ENCODE measurements at places on chromosomes 2 and 18.

GRCh38 chr2:86185517-86186212 lies 9.6 kb downstream of the IMMT start:
- H3K27me3 ChIP-seq: no peaks in the 10 kb centered on the region
- peaks cover 11% of the 10 kb centered on the region for H3K36me3 ChIP-seq
- H3K4me3 ChIP-seq: no peak overlapping the region
- H3K27ac ChIP-seq: peak overlapping the region; percentile 71

- no peaks in the 10 kb centered on the region for H3K4me1 ChIP-seq
- no peak overlapping the region for H3K4me3 ChIP-seq
- no peaks in the 10 kb centered on the region for H3K27me3 ChIP-seq
- DNase-seq: no peak
- no peaks in the 10 kb centered on the region for H3K36me3 ChIP-seq
- H3K27ac ChIP-seq: no peak overlapping the region
Measured at GRCh38 chr2:8612734-8613179, 69.1 kb upstream of the ID2 start.

DNA sequence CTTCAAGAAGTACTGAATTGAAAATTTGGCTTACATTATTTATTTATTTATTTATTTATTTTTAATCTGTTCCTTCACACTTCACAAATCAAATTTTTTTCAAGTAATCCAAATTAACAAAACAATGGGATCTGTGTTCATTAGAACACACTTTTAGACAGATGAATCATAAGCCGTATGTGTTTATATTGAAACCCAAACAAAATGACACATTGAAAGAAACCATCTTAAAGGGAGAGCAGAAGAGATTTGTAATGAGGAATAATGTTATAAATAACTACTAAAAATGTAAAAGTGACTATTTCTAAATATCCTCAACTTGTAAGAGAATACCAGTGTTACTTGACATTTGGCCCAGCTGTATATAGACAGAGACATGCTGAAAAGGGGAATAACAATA lies 991.0 kb upstream of the CHAC2 start:
- no peaks in the 10 kb centered on the region for H3K4me1 ChIP-seq
- no peak overlapping the region for H3K4me3 ChIP-seq
- no peaks in the 10 kb centered on the region for H3K27me3 ChIP-seq
- DNase-seq: no peak
- no peaks in the 10 kb centered on the region for H3K36me3 ChIP-seq

DNA sequence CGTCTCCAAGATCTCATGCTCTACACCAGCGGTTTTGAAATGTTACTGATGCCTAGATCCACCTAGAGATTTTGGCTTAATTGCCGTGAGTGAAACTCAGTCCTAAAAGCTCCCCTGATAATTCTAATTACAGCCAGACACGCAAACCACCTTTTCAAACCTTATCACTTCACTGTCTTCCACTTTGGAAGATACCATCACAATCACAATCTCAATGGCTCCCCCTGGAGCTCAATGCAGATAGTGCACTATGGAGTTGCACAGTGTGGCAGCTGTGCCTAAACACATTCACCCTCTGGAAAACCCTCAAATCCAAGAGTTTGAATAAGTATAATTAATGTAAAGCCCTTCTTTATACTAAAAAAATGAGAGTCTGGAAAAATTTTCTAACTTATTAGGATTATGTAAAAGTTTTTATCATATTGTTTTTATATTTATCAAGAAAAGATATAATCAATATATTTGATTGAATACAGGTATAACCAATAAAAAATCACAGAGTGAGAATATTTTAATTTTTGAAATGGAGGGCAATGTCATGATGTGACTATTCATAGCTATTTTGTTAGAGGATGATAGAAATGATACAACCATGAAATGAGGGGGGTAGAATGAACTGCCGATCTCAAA lies 102.9 kb upstream of the SLC8A1 start:
- no peaks in the 10 kb centered on the region for H3K4me1 ChIP-seq
- H3K27me3 ChIP-seq: no peaks in the 10 kb centered on the region
- no peaks in the 10 kb centered on the region for H3K36me3 ChIP-seq
- peak; percentile 86 for DNase-seq
- H3K4me3 ChIP-seq: no peak overlapping the region

GRCh38 chr2:64173156-64174135 lies 29.2 kb upstream of the PELI1 start:
- H3K4me1 ChIP-seq: no peaks in the 10 kb centered on the region
- DNase-seq: no peak
- H3K4me3 ChIP-seq: no peak overlapping the region

DNA sequence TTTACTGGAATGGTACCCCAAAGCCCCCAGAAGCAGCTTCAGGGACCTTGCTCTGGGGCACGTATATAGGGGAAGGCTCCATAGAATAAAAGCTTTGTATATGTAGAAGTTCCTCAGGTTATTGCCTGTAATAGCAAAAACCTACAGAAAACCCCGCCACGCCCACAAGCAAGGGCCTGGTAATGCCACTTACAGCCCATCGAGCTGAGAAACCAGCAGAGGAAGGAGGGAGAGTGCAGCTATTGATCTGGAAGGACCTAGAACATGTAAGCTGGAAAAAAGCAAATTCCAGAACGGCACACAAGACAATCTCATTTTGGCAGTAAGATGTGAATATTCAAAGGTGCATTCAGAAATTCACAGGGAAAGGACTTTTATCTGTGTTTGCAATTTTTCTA lies 15.8 kb downstream of the HS1BP3 start:
- H3K4me3 ChIP-seq: no peak overlapping the region
- H3K27ac ChIP-seq: peak overlapping the region; percentile 91
- H3K36me3 ChIP-seq: peaks cover 15% of the 10 kb centered on the region
- H3K27me3 ChIP-seq: no peaks in the 10 kb centered on the region
- DNase-seq: no peak

- H3K4me3 ChIP-seq: no peak overlapping the region
- peaks cover 30% of the 10 kb centered on the region for H3K4me1 ChIP-seq
- H3K27me3 ChIP-seq: no peaks in the 10 kb centered on the region
- peak overlapping the region; percentile 48 for H3K27ac ChIP-seq
Measured at GRCh38 chr2:8515864-8516533, 165.9 kb upstream of the ID2 start.

DNA sequence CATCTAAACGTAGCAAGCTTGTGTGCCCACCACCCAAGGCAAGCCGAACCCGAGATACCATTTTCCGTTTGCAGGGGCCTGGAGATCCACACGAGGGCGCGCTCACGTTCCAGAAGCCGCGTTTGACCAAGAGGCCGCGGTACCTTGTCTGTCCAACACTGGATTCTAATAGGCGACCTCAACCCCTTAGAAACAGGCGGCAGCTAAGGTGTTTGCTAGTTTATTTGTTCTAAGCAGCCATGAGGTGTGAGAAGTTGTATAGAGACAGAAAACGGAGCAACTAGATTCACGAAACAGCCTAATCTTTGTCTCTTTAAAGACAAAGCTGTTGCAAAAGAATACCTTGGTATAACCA lies 4.2 kb downstream of the HOXD11 start:
- no peaks in the 10 kb centered on the region for H3K36me3 ChIP-seq
- no peaks in the 10 kb centered on the region for H3K4me1 ChIP-seq
- no peak for DNase-seq
- peaks cover 89% of the 10 kb centered on the region for H3K27me3 ChIP-seq
- H3K4me3 ChIP-seq: no peak overlapping the region

DNA sequence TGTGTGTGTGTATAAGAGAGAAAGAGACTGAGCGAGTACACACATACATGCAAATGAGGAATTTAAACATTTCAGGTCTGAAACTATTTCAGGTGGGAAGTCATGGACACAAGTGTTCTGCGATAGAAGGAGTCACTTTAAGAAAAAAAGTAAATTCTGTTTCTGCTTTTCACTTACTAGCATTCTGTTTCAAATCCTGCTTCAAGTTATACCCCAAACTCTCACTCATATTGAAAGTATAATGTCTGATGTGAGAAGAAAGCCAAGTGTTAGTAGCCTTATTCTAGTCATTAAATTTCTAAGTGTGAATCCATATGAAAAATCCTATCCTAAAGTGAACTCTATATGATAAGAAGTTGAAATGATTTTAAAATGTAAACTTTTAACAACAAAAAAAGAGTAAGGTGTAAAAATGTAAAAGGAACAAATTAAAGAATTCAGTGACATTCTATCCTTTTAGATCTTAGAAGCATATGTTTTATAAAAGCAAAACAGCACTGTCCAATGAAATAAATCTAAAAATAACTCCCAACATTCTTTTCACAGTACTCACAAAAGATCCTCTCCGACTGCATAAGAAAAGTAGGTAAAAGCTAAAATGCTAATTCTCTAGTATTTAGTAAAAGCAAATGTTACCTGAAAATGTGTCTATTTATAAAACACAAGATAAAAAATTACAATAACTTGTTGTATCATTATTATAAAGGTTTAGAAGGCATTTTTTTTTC lies 570.6 kb downstream of the ZEB2 start:
- H3K4me1 ChIP-seq: no peaks in the 10 kb centered on the region
- H3K4me3 ChIP-seq: no peak overlapping the region
- no peak overlapping the region for H3K27ac ChIP-seq
- H3K36me3 ChIP-seq: peaks cover 6% of the 10 kb centered on the region

DNA sequence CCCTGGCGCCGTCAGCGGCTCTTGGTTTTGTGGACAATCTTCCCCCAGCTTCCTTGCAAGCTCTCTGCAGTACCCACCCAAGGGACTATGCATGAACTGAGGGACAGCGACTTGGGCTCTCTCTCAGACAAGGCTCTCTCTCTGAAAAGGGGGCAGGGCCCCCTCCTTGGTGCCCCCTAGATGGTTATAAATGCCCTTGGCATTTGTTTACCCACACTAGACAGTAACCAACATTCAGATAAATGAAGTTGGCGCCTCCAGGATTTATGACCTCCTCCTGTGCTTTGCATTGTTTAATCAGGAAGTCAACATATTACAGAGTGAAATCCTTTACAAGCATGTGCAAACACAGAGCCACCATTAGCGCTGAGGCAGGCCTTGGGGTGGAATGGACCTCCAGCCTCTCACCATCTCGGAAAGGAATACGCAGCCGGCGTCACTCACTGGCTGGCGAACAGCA lies 547.4 kb upstream of the ID2 start:
- H3K27ac ChIP-seq: peak overlapping the region; percentile 48
- H3K36me3 ChIP-seq: no peaks in the 10 kb centered on the region
- peak; percentile 56 for DNase-seq
- no peaks in the 10 kb centered on the region for H3K4me1 ChIP-seq
- H3K4me3 ChIP-seq: no peak overlapping the region
- H3K27me3 ChIP-seq: no peaks in the 10 kb centered on the region

GRCh38 chr2:10375570-10376281 lies 72.4 kb downstream of the ODC1 start:
- no peak overlapping the region for H3K27ac ChIP-seq
- no peaks in the 10 kb centered on the region for H3K36me3 ChIP-seq
- H3K4me3 ChIP-seq: no peak overlapping the region
- H3K27me3 ChIP-seq: no peaks in the 10 kb centered on the region
- peaks cover 16% of the 10 kb centered on the region for H3K4me1 ChIP-seq

DNA sequence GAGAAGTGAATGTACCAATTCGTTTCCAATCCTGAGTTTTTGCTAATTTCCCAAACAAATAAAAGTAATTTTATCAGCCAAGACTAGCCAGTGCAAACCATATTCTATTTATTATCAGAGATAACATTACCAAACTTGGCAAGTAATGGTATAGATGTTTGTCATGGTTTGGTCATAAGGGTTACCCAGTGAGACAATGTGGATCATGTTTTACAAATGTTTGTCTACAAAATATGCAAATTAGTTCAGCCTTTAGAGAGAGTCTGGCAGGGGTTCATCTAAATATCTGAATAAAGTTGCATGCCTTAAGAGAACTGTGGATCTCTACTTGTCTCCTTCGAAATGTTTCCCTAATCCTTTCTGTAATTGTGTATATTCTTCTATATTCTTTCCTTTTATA lies 152.2 kb downstream of the KCNH7 start:
- H3K27me3 ChIP-seq: no peaks in the 10 kb centered on the region
- peak overlapping the region; percentile 12 for H3K27ac ChIP-seq
- H3K36me3 ChIP-seq: no peaks in the 10 kb centered on the region
- DNase-seq: no peak

DNA sequence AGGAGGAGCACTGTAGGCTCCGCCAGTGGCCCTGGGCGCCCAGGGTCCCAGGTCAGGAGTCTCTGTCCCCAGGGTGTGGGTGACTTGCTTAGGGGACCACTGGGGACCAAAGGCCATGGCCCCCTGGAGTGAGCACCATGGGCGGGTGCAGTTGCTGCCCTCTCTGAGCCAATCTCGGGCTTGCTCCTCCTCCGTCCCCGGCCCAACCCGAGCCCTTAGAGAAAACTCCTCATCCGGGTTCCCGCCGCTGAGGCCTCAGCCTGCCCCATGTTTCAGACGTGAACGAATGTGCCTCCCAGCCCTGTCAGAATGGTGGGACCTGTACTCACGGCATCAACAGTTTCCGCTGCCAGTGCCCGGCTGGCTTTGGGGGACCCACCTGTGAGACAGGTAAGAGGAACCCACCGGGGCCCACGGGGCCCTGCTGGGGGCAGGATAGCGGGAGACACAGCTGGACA lies 38.6 kb downstream of the SNED1 start:
- H3K4me1 ChIP-seq: no peaks in the 10 kb centered on the region
- H3K27me3 ChIP-seq: no peaks in the 10 kb centered on the region
- peaks cover 8% of the 10 kb centered on the region for H3K36me3 ChIP-seq
- H3K4me3 ChIP-seq: no peak overlapping the region
- H3K27ac ChIP-seq: no peak overlapping the region
- DNase-seq: peak; percentile 51

DNA sequence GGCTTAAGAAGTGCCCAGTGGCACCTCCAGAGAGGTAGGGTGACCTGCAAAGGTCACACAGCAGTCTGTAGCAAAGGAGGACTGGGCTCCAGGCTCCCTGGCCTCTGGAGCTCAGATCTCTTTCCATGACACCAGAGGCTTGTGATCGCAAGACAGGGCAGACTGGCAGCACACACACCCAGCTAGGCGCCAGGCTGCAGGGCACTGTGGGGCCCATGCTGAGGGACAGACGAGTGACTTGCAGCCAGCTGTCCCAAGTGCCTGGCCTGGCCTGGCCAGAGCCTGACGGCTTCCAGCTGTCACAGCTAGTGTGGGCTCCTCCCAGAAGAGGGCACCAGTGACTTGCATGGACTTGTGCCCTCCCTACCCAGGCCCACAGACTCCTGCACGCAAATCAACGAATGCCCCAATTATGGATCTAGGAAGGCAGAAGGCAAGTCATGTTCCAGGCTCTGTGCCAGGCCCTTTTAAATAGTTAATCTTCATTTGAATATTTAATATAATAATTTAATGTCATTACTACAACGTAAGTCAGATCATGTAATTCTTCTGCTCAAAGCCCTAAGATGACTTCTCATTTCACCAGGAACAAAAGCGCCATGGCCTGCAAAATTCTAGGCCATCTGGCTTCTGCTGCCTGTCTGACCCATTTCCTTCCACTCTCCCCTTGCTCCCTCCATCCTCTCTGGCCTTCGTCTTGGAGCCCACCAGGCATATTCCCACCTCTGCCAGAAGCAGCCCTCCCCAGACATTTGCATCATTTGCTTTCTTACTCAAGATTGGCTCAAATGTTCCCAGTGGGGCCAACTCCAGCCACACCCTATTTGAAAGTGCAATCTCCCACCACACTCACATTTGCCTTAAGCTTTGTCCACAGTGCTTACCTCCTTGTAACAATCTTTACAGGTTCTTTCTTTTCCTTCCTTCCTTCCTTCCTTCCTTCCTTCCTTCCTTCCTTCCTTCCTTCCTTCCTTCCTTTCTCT lies 3.7 kb upstream of the SPEG start:
- DNase-seq: no peak
- peak overlapping the region; percentile 77 for H3K27ac ChIP-seq
- H3K4me1 ChIP-seq: peaks cover 21% of the 10 kb centered on the region
- peaks cover 9% of the 10 kb centered on the region for H3K36me3 ChIP-seq
- no peak overlapping the region for H3K4me3 ChIP-seq

GRCh38 chr2:70255637-70256314 lies 2.2 kb upstream of the PCYOX1 start:
- H3K4me3 ChIP-seq: no peak overlapping the region
- DNase-seq: no peak
- no peaks in the 10 kb centered on the region for H3K27me3 ChIP-seq
- H3K4me1 ChIP-seq: no peaks in the 10 kb centered on the region
- H3K36me3 ChIP-seq: no peaks in the 10 kb centered on the region
- no peak overlapping the region for H3K27ac ChIP-seq
